Stimulated activated CD4-positive, alpha-beta T cell treated with anti-CD3 and anti-CD28 coated beads, TNF-alpha, amount 100 ng/mL, for 1 hour (primary cell): ENCODE measurements at places on chromosomes 12 and 14.
A peak's percentile ranks its signal among the peaks of the same experiment; 100 is the strongest.

GRCh38 chr14:66745078-66745477, 237.1 kb downstream of the GPHN start:
- DNase-seq, result no peak

- no peak for DNase-seq
These were observed 25.8 kb upstream of the CLEC4E start for GRCh38 chr12:8566525-8566924.

DNA sequence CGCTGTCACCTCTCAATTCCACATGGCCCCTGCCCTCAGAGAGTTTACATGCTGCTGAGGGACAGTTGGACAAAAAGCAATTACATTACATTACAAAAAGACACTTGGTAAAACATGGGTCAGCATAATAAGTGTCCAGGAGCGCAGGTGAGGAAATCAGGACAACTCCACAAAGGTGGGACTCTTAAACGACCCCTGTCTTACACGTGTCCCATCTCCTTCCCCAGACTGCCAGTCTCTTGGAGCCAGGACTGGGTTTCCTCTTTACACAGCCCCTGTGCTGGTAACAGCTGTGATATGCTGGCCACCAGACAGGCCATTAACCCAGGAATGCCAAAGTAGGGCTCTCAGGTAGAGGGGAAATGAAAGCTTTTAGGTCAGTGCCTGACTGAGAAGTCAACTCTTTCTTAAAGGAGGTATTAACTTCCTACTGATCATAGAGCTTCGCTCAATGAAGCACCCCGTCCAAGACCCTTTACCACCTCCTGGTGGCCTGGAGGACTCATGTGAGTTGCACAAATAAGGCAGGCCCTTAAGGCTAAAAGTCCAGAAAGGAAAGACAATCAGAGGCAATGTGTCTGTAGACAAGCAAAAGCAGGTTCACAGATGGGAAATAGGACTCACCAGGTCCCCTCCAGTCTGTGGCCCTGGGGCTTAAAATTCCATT, 55.5 kb downstream of the ANO2 start:
- no peak for DNase-seq

DNA sequence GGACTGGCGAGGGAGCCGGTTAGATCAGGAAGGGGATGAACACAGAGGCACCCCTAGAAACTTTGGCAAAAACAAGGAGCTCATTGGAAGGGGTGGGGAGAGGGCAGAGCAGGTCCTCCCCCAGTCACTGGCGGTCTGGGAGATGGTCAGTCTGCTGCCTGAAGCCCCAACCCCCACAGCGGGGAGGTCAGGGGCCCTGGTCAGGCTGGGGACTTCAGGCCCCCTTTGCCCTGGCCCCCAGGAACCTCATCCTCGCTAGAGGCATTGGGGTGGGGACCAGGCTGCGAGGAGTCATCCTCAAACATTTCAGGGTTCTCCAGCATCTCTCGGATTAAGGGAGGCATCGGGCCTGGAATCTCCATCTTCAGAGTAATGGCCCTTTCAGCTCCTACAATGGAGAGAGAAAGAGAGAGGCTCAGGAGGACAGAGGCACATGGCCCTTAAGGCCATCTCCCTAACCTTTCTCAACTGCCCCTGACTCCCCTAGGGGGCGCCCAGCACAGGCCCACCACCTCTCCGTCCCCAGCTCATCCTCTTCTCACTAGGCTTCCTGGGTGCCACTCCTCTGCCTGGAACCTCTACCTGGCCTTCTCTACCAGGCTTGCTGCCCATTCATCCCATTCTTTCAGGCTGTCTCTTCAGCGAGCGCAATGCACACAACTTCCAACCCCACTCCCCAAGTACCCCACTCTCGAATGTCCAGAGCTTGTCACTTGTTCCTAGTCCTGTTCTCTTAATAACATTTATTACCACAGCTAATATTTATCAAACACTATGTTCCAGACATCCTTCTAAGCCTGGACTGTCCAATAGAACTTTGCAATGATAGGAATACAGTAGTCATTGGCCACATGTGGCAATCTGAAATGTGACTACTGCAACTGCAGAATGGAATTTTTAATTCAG, 4.7 kb upstream of the ITGB7 start:
- no peak for DNase-seq

GRCh38 chr14:106872611-106873446, 1346.4 kb downstream of the TMEM121 start:
- DNase-seq, result peak; percentile 72

DNA sequence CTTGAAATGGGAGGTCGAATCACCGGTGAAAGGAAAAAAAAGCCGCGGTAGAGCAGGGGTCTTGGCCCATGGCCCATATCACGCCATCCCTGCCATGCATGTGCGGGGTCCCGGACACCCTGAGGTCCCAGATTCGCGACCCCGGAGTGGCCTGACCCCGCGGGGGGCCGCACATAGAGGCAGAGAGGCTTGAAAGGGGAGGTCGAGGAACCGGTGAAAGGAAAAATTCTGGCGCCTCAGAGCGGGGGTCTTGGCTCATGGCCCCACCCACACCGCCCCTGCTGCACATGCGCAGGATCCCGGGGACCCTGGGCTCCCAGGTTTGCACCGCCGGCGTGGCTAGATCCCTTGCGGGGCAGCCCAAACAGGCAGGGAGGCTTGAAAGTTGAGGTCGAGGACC, 319.8 kb downstream of the ALG10 start:
- DNase-seq, result no peak

- no peak for DNase-seq
These were observed 15.7 kb downstream of the OR10P1 start for GRCh38 chr12:55652352-55652751.

DNA sequence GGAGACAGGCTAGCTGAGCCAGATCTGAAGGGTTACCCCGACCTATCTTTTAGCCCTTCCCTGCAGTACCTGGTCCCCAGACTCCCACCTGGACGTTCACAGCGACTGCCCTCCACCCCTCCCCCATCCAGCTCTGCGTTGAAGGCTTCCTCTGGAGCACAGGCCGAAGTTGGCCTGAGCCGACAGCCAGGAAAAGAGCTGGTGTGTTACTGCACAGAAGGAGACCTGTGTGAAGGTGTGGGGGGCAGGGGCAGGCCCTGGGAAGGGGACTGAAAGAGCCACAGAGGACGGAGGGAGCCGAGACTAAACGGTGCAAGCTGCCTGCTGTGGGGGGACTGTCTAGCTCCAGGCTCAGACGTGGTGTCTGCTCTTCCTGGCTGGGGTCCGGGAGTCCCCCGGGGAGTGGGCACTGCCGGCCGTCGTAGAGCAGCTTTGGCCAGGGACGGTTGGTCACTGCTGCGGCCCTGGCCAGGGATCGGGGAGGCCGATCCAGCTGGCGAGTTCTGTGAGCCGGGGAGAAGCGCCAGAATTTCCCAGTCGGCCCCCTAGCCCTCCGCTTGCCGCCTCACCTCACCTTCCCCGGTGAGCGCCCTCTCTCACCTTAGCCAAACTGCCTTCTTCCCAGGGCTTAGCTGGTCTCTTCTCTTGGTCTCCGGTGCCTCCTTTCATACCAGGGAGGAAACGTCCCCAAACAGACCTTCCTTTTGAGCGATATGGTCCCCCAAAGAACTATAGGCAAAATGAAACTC, 899 bp upstream of the COL2A1 start:
- no peak for DNase-seq

- DNase-seq, result no peak
These were observed 25.3 kb downstream of the PPFIBP1 start for GRCh38 chr12:27549236-27549800.

DNA sequence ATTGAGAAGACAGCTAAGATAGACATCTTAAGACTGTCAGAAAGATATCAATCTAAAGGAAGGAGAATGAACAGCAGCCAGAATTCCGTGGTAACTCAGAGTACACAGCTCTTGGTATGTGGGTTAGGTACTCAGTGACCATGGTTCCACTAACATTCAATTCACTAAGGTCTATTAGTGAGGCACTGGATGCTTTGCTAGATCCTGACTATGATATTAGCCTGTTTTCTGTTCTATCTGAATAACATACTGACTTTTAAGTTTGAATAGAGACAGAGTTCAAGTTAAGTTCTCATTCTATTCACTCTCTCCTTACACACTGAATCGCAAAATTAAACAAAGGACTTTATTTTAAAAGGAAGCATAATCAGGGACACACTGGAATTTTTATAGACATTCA, 106.4 kb downstream of the PRKD1 start:
- DNase-seq, result no peak

DNA sequence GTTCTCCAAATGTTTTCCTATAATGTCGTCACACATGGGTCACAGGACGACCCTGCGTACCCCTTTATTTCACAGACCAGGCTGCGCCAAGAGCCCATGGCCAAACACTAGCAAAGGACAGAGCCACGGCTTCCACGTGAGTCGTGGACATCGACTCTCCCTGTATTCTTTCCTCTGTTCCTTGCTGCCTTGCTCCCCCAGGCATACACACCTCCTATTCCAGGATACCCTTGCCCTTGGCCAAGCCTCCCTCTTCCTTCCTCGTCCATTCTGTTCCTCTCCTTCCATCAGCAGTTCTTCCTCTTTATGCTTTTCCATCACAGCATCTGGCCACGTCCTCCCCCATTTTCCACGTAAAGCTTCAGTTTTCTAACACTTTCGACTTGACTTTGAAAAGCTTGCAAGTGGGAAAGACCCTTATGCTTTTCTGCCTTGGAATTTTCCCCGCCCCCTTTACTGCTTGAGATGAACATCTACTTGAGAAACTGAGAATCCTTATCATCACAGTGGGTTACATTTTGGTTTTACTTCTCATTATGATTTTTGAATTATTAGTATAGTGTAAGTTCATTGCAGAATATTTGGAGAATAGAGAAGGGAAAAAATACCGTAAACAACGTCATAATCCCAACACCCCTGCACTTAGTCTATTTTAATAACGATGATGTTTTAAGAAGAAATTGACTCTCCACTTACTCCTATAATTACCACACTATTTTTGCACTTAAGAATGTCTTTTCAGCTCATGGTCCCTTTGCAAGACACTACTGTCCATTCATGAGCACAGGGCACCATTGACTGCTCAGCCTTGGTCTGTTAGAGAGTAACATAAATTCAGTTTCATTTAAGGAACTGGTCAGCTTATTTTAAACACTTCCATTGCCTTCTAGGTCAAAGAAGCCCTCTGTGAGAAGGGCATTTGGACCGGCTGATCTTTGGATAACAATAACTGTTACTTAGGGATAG, 15.8 kb upstream of the NINJ2 start:
- no peak for DNase-seq

- DNase-seq, result no peak
These were observed 24.4 kb downstream of the NAP1L1 start for GRCh38 chr12:76060111-76060510.

GRCh38 chr12:105433804-105434203, 103.3 kb downstream of the C12orf75 start:
- no peak for DNase-seq

- DNase-seq, result no peak
These were observed 4.0 kb downstream of the CPSF6 start for GRCh38 chr12:69243099-69244084.

- no peak for DNase-seq
These were observed 77.3 kb downstream of the NOS1 start for GRCh38 chr12:117284140-117284539.

DNA sequence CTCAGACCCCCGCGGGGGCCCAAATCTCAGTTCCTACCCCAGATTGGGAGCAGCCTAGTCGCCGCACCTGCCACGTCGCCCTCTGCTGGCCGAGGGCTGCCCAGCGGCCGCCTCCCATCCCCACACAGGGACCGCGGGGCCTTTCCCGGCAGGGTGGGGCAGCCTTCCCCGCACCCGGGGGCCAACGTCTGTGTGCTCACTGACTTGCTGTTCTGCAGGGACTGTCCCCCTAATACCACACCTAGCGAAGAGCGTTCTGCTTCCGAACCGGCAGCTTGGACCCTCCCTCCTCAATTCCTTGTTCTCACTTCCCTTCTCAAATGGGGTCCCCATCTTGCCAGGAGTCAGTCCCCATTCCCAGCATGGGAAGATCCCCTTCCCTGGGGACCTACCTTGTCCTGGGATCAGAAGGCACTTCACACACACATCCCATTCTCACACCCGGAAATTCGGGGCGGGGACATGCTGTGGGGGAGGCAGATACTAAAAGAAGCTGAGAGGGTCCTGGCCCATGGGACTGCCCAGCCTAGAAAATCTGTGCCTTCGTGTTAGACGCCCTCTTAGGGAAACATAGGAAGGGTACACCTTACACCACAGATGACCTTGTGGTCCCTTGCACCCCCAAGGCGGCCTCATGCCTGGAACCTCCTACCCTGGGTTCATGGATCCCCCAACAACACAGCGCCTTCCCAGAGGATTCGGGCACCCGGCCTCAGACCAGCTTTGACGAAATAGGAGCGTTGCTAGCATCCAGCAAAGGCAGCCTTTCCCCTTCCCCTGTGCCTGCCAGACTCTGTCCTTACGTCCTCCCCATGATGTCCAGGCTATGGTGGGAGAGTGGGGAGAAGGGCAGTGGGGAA, 16.4 kb downstream of the ACVRL1 start:
- DNase-seq, result peak; percentile 52

DNA sequence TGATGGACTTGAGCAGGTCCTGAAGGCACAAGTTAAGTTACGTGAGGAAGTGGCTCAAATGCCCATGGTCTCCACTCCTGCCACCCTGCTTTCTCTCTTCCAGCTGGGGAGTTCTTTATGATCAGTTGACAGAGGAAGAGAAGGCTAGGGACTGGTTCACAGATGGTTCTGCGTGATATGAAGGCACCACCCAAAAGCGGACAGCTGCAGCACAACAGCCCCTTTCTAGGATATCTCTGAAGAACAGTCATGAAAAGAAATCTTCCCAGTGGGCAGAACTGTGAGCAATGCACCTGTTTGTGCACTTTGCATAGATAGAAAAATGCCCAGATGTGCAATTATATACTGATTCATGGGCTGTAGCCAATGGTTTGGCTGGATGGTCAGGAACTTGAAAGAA, 162.4 kb upstream of the FSCB start:
- DNase-seq, result no peak

- DNase-seq, result no peak
These were observed 7.8 kb upstream of the AMN start for GRCh38 chr14:102914474-102915291.

- no peak for DNase-seq
These were observed 137.3 kb downstream of the TTC7B start for GRCh38 chr14:90678846-90679362.

DNA sequence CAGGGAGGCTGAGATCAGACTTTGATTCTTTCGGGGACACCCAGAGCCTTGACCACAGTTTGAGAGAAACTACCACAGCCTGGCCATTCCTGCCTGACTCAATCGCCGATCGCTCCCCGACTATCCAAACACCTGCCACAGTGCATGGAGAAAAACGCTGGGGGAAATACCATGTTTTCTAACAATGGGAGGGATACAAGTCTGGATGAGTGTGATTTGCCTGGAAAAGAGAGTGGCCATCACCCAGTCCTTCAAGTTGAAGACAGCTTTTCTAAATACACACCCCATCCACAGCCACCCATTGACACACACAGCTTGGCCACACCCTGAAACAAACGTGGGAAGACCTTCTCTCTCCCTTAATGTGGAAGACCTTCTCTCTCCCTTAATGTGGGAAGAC, 6.7 kb upstream of the VASH1 start:
- no peak for DNase-seq

- no peak for DNase-seq
These were observed 204.8 kb downstream of the ITPR2 start for GRCh38 chr12:26628234-26628633.

- DNase-seq, result no peak
These were observed 107.2 kb upstream of the FGD4 start for GRCh38 chr12:32292151-32292550.
